Activated gamma-delta T cell treated with anti-CD3 and anti-CD28 coated beads, Interleukin-2, amount 50 U/mL, for 16 hours (primary cell): ENCODE measurements at places on chromosomes 16 and 17.

- no peak for DNase-seq
Observed at GRCh38 chr17:76641501-76641900, 2.1 kb downstream of the ST6GALNAC1 start.

GRCh38 chr17:57032343-57032742, 52.7 kb upstream of the AKAP1 start:
- no peak for DNase-seq

DNA sequence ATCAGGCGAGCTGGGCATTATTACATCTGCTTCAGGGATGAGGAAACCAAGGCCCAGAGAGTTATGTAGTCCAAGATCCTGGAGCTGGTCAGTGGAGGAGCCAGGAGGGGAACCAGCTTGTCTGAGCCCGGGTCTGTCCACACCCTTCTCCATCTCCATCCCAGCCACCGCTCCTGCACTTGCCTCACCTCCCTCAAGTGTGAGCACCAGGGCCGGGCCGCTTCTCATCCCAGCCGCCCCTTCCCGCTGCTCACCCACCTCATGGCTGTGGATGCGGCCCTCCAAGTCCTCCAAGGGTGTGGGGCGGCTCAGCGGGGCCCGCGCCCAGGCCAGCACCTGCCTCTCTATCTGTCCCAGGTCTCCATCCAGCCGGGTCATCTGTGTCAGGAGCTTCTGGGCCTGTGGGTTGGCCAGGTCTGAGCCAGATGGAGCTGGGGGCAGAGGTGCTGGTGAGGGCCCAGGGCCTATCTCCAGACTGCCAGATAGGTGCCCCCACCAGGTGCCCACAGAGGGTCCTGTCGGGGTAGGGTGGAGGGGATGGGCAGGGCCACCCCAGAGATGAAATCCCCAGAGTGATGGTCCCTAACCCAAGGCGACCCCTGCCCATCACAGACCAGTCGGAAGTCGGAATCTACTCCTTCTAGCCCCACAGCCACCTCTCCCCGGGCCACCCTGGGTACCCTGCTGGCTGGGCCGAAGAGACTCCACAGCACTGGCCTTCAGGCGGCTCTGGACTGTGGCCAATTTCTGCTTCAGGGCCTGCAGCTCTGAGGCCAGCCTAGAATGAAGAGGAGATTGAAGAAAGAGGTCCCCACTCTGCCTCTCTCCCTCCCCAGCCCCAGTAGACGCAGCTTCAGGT, 9.4 kb downstream of the EVPL start:
- DNase-seq, result no peak

DNA sequence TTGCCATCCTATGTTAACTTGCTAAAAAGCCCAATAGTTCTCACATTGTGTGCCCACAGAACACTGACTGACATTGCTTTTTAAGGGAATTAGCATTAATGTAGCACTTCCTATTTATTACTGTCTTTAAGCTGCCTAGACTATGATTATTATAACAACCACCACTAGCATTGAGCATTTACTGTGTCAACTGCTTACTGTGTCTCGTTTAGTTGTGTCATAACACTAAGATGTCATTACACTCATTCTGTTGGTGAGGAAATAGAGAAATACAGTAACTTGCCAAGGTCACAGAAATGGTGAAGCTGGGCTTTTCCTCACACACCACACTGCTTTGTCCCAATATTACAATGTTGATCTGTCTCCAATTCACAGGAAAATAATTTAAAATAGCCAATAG, 30.2 kb downstream of the TRIM25 start:
- DNase-seq, result no peak
